ENCODE measurements at places on chromosomes 11 and 22.

- no peak for DNase-seq
Observed at GRCh38 chr22:27474711-27475547, 326.6 kb downstream of the MN1 start.

- no peak for DNase-seq
Observed at GRCh38 chr11:62856333-62856895, 17.0 kb upstream of the WDR74 start.

GRCh38 chr22:37205046-37205445, 7.2 kb downstream of the SSTR3 start:
- DNase-seq: no peak

DNA sequence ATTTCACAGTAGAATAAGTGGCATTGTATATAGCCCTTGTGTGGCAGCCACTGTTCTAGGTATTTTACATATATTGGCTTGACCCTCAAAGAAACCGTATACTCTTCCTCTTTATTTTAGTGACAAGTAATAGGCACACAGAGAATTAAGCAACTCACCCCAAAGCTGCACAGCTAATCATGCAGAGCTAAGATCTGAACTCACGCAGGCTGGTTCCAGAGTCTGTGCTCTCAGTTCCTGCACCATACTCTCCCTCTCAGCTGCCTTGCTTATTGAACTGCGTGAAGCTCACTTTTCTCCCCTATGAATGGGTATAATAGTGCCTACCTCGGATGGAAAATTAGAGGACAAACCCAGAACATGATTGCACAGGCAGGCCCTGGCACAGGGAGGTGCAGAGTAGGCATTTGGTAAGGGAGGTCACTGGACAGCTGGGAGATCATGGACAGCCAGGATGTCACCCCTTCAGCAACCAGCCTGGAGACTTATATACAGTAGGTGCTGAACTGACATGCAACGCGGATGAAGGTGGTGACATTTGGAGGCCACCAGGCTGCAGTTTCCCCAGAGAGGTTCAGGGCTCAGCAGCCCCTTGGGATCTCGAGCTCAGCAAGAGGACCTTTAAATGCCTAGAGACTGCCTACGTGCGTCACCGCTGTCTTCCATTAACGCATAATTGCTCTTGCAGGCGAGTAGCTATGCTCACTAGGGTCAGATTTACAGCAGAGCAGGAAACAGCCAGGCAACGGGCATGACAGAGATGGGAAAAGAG, 78.4 kb upstream of the TP53I11 start:
- no peak for DNase-seq
